ENCODE measurements at places on chromosomes 12 and 14.

DNA sequence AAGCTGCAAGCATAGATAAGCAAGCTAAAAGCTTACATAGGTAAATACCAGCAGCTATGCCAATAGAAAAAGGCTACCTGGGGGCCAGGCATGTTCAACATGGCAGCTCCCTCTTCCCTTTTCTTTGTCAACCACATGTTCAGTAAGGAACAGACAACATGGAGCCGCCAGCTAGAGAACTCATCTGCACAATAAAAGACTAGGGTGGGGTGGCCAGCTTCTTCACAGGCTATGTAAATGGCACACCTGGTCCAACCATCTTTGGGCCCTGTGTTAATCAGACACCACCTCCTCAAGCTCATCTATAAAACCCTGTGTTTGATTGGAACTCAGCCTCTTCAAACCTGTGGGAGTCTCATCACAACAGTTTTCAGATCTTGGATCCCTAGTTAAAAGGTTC is 129.7 kb upstream of the TMPO start:
- no peak for DNase-seq

- DNase-seq = no peak
Observed at GRCh38 chr12:26646571-26646970, 186.4 kb downstream of the ITPR2 start.

DNA sequence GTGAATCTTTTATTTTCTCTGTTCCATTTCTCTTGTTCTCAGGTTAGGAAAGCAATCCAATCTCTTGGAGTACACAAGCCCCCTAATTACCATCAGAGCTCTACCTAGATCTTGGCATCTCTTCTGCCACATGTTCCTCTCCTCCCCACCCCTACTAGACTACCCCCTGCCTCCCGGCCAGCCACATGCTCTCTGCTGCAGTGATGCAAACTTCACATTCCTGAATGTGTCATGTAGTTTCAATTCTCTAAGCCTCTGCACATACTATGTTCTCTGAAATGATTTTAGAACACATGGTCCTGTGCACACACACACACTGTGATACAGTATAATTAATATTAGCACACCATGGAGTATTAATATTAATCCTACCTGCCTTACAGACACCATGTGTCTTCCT is 104.6 kb downstream of the EFCAB11 start:
- DNase-seq = no peak

DNA sequence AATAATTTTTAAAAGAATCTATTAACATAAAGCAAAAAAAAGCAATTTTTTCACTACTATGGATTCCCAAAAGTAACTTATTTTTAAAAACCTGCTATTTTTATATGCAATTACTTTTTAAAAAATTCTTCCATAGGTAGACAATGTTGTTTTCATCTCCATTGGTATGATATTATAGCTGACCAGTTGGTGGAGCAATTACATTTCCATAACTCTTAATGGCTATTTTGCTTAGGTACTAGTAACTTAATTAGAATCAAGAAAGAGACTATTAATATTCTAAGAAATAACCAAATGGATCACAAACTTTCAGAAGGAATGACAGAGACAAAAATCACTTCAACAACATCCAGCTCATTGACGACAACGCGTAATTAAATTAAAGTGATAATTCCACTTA is 64.7 kb upstream of the PTCSC3 start:
- no peak for DNase-seq

- DNase-seq = no peak
Observed at GRCh38 chr12:52307836-52308805, 13.1 kb downstream of the KRT83 start.

DNA sequence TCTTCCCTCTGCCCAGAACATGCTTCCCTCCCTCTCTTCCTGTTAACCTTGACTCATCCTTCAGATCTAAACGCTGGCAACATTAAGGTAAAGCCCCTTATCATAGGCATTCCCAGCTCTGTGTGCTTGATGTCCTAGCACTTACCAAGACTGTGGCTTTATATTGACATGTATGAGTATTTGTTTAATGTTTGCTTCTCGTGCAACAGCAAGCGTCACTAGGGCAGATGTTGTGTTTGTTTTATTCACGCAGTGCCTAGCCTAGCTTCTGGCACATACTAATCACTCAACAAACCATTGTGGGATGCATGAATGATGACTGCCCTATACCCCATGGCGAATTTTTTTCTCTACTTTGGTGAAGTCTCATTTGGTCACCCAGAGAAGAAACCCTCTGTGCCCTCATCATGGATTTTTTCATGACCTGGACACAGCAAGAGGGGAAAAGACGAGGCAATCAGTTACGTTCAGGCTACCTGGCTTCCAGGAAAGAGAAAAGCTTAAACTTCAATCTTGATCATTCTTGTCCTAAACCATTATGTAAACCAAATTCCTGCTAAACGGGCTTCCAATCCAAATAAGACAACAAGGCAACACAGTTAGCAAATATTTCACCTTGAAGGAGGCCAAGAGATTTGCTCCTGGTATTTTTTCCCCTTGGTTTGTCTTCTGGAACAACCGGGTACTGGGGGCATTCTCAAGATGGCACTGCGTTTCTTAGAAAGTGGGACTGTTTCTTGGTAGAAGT is 47.9 kb upstream of the SOCS2 start:
- no peak for DNase-seq

DNA sequence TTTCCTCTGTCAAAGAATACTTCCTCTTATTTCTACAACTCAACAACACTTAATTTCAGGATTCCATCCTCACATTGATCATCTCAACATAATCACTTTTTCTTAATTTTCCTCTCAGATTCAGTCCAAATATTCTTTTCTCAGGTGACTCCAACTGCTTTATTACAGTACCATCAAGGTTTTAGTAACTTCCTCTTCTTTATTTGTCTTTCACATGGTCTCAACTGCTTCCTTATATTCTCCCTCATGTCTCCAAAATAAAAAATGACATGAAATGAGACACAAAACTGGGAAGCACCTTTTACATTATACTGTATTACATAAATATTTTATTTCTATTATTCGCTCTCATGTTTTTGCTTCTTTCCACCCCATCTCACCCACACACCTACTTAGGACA is 55.5 kb downstream of the PPP2R5E start:
- no peak for DNase-seq

DNA sequence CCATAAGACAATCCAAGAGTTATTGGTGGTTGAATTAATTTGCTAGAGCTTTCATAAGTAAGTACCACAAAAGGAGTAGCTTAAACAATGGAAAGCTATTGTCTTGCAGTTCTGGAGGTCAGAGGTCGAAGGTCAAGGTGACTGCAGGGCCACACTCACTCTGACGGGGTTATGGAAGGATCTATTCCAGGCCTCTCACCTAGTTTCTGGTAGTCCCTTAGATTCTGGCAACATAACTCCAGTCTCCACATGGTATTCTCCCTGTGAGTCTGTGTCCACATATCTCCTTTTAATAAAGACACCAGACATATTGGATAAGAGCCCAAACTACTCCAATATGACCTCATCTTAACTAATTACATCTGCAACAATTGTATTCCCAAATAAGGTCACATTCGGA is 273.4 kb downstream of the FOXN3 start:
- no peak for DNase-seq

DNA sequence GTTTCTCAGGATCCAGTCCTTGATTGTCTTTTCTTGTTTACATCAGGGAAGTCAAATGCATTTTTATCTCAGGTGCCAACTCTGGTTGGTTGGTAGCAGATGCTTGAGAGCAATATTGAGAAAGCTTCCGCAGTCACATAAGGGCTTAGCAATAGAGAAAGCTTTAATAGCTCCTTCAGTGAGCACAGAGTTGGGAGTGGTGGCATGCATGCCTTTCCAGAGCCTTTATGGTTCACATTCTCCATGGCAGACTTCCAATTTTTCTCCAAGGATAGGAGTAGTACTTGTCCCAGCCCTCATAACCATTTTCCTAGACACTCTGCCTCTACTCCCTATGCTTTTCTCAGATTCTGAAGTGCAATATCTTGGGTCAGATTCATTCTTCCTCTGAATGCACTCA is 280.4 kb downstream of the AEBP2 start:
- no peak for DNase-seq

GRCh38 chr14:60356906-60357550 is 108.0 kb downstream of the PPM1A start:
- DNase-seq = no peak
